ENCODE measurements at places on chromosomes 16 and 17.

GRCh38 chr17:50922107-50922506 lies 56.0 kb upstream of the TOB1 start:
- peak; percentile 15 for DNase-seq

DNA sequence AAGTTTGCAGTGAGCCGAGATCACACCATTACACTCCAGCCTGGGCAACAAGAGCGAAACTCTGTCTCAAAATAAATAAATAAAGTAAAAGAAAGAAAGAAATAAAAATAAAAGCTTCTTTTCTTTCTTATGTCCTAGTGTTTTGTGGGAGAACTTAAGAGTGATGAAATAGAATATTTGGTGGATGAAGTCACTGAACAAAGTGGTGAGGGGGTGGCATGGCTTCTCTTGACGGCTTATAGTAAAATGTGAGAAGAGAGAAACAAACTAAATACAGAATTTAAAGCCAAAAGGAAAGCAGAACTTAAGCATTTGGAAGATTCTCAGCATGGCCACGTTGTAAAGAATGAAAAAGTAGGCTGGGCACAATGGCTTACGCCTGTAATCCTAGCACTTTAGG lies 15.3 kb downstream of the SGF29 start:
- DNase-seq, result no peak

GRCh38 chr17:39716879-39717536 lies 13.3 kb downstream of the MIEN1 start:
- peak; percentile 18 for DNase-seq

- no peak for DNase-seq
Observed at GRCh38 chr17:1227917-1228780, 42.1 kb upstream of the BHLHA9 start.

DNA sequence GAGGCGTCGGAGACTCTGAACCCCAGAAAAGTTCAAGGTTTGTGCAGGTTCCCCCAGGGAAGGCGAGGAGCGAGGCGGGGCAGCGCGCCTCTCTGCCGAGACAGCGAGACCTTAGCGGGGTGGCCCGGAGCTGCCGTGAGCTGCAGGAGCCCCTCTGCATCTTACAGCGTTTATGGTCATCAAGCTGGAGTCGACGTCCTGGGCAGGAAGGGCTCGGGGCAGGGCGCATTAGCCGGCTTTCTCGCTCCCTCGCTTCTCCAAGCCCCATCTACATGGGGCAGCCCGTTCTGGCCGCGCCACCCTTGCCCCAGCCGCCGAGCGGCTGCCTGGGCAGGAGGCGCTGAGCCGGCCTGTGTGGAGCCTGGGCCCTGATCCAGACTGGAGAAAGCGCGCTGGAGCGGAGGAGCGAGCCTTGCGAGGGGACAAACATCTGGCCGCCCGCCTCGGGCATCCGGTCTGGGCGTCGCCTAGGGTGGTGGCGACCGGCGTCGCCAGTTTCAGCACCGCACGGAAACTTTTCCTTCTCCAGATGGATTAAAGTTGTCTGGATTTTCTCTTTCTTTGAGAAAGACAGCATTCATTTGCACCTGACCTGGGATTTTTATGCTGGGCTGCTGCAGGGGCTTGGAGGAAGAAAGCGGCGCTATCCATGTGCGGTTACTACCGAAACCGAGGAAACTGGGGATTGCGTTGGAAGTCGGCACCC lies 750 bp downstream of the TMEM132E start:
- no peak for DNase-seq

DNA sequence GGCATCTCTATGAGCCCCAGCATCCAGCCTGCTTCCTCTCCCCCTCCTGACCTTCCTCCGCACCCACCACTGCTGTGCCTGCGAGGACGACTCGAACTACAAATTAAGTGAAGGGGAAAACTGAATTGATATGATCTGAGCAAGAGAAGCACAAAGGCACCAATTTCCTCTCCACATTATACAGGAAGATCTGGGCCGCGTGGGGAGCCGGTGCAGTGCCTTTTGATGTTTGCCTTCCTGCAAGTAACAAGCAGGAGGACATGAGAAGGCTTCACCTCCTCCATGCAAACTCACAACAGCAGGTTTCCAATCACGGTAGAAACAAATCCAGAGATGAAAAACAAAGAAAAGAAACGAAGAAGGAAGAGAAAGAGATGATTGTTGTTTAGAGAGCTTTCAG lies 57.8 kb upstream of the MMP2 start:
- no peak for DNase-seq

DNA sequence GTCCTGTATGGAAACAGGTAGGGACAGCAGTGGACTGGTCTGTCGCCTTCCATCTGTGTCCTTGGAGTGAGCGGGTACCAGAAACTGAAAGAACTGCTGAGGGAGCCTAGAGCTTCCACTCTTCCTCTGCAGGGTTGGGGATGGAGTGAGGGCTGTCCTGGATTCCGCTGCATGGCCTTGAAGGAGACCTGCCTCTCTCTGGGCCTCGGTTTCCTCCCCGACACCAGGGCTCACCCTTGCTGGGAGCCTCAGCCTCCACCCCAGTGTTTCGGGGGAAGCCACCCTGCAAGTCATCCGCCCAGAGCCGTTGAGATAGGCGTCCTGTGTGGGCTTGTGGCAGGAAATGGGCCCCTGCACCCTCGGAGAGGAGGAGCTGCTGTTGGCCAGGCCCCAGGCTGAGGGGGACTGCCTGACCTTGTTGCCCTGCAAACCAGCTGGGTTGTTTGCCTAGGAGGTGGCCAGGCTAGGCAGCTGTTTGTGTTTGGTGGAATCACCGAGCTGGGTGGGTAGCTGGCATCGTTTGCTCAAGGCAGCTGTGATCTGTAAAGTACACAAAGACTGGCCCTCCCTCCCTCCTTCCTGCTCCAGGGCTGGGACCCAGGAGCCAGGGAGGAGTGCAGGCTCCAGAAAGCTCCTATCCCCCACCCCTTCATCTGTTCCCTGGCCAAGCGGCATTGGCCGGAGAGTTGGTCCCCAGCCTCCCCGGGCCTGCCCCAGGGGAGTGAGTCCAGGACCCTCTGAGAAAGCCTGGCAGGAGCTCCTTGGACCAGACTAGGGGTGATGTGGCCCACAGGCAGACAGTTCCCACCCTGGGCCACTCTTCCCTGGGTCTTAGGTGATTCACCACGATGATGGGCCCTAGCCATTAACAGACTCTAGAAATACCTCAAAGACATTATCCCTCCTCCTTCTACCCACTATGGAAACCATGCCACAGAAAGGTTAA lies 1.3 kb downstream of the RAB37 start:
- no peak for DNase-seq

- no peak for DNase-seq
Observed at GRCh38 chr17:50692448-50693035, 15.2 kb downstream of the ANKRD40 start.

DNA sequence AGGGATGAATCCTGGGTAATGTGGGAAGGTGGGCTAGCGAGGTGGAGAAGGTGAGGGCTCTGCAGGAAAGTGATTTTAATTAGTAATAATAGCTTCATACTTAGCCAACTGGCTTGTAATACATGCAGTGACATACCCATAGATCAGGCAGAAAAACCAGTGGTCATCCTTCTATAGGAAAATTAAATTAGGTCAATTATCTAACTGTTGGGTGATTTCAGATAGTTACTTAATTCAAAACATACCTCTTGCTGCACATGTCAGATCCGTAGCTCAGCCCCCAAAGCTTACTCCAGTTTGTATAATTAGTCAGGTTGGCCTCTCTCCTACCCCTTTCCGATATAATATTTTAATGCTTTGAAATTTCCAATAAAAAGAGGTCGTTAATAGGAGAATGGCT lies 137.0 kb downstream of the TMEM114 start:
- DNase-seq, result no peak

DNA sequence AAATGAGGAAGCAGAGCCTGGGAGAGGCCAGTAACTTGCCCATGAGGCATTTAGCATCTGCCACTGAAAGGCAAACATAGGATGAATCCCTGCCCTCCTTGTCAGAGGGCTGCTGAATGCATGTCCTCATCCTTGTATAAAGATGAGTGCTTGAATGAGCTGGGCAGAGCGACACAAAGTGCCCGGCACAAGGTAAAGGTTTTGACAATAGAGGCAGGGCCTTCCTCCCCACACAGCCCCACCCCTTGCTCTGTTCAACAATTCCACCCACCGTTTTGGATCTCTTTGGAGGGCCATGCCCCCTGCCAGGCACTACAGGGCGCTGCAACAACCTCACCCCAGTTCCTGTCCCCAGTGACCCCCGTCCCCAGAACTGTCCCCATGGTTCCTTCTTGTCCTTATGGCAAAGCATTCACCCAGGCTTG lies 1.4 kb upstream of the KRT19 start:
- DNase-seq, result no peak

DNA sequence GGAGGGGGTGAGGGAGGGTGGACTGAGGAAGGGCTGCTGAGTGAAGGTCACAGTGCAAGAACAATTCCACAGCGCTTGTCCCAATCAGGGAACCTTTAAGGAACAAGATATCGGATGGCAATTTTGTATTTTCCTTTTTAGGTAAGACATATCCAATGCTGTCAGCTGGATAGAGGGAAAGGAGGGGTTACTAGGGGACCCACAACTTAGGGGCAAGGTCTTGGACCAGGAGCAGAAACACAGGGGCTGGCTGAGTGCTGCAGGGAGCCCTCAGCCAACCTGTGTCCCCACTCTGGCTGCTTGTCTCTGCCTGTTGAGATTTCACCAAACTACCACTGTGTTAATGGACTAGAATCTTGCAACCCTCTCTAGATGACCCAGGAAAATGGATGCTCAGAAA lies 47.6 kb downstream of the AKAP1 start:
- DNase-seq, result no peak

Data from posterior cingulate gyrus (tissue), 11 donors.